ENCODE measurements at places on chromosomes 12 and 14.
A peak's percentile ranks its signal among the peaks of the same experiment; 100 is the strongest.

DNA sequence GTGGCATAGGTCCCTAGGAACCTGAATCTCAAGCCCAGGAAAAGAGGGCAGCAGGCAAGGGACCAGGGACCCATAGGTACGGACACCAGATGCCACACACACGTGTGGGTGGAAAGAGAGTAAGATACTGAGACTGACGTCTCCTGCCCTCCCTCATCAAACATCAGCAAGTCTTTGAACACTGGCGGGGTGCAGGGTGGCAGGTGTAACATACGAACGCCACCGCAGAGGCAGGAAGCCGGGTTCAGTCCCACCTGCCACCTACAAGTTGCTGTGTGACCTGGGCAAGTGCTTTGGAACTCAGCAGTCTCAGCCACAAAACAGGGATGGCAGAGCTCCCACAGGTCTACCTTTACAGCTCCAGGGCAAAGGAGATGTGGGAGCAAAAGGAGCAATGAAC is 11.1 kb downstream of the ACTN1 start:
- no peak for DNase-seq

DNA sequence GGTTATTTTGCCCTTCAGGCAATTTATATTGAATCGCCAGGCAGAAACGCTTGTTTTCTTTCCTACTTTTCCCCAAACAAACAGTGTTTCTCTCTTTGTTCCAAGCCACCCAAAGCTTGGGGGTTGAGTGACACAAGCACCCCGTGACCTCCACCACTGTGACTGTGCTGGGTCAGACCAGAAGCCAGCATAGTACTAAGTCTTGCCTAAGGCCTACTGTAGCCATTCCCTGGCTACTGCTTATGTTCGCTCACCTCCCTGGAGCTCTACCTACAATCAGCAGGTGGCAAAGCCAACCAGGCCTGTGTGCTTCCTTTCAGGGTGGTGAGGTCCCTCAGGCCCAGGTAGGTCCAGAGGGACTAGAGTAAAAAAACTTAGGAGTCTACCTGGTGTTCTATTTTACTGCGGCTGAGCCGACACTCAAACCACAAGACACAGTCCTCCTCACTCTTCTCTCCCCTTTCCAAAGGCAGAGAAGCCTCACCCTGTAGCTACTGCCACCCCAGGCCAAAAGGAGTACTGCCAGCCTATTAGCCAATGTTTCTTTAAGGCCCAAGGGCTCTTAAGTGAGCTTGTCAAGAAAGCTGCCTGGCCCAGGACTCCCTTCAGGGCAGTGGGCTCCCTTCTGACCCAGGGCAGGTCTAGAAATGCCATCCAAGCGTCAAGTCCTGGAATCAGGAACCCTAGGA is 411.8 kb upstream of the MIS18BP1 start:
- no peak for DNase-seq

DNA sequence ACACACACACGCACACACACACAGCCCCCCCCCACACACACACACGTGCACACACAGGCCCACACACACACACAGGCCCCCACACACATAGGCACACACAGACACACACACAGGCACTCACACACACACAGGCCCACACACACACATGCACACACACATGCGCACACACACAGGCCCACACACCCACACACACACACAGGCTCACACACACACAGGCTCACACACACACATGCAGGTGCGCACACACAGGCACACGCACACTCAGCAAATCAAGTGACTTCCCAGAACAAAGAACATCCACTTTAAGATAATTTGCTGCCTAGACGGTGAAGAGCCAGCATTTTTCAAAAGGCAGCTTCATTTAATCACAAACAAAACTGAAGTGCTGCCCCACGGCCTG is 78.5 kb upstream of the FBRSL1 start:
- no peak for DNase-seq

DNA sequence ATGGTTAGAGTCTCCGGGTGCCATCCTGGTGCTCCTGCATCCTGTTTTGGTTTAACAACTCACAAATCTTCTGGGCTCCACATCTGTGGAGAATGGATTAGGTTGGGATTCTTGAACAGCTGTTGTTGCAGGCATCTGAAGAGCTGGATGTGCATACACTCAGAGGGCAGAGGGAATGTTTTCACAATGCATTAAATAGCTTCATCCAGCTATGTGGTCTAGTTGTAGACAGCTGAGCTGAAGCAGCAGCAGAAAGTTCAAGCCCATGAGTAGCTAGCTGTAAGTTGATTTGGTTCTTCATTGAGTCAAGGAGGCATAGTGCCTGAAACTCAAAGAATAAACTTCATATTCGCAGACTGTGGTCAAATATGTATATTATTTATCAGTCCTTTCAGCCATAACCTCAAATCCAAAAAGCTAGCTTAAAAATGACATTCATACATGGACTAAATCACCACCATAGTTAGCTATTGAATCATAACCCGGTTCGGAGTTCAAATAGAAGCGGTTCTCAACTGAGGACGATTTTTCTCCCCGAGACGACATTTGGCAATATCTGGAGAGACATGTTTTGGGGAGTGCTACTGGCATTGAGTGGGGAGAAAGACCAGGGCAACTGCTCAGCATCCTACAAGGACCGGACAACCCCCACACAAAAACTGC is 858 bp upstream of the ANKRD13A start:
- peak; percentile 78 for DNase-seq

DNA sequence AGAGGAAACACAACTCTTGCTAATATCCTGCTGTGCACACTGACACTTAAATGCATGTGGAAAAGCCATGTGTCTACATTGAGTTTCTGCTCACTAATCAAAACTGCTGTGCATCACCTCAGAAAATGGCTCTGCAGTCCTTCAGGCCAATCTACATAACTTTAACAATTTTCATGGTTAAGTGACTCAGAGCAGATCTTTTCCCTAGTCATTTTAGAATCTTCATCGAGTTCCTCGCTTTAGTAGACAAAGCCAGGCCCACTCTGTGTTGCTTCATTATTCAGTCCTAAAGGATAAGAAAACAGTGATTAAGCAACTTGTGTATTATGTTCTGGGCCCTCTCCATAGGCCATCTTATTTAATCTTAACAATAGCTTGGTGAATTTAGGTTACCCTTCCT is 250.0 kb downstream of the KCNC2 start:
- no peak for DNase-seq

- DNase-seq = no peak
Observed at GRCh38 chr14:56875104-56875675, 64.9 kb upstream of the OTX2 start.

DNA sequence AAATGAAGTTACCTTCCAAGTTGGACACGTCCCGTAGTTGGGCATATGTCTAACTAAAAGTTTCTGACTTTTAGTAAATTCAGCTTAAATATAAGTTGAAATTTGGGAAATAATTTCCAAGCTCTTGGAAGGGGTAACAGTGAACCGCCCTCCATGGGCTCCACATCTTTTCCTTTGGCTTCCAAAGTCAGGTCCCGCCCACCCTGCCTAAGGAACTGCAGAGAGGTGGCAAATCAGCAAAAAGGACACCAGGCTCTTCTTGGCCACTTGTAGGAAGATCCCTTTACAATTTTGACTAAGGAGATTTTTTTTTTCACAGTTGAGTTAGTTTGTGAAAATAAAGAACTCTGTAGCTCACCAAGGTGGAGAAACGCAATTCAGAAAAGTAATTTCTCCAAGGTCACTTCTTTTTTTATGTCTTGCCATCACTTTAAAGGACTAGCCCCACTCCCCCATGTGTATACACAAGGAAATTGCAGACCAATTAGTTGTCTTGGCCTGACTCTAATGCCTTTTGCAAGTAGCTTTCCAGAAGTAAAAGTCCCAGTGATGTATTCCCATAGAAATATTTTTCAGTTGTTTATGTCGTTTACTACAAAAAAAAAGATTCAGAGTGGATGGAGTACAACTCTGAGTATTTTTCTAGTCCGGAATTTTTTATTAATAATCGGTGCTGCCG is 181.2 kb downstream of the PELI2 start:
- no peak for DNase-seq

DNA sequence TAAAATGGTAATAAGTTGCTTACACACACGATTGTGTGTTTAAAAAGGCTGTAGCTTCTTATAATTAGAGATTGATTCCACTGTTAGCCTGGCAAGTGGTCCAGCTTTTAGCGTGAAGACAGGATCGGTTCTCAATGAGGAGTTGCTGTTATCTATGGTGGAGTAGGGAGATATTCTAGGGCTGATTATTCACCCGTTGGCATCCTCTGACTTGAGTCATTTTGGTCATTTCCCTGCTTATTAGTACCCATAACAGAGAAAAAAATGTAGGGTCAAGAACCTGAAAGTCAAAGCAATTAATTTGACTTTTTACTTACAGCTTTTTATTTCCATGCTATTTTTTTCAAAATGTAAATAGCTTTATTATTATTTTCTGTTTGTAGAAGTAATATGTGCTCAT is 76.0 kb downstream of the KCNK13 start:
- DNase-seq = no peak

- no peak for DNase-seq
Observed at GRCh38 chr14:88079624-88080023, 74.7 kb downstream of the GPR65 start.

GRCh38 chr14:35352274-35353233 is 52.0 kb downstream of the NFKBIA start:
- DNase-seq = no peak

- DNase-seq = peak; percentile 79
Observed at GRCh38 chr12:76032043-76032981, 736 bp upstream of the PHLDA1 start.

- no peak for DNase-seq
Observed at GRCh38 chr12:111342376-111342775, 26.5 kb downstream of the PHETA1 start.

DNA sequence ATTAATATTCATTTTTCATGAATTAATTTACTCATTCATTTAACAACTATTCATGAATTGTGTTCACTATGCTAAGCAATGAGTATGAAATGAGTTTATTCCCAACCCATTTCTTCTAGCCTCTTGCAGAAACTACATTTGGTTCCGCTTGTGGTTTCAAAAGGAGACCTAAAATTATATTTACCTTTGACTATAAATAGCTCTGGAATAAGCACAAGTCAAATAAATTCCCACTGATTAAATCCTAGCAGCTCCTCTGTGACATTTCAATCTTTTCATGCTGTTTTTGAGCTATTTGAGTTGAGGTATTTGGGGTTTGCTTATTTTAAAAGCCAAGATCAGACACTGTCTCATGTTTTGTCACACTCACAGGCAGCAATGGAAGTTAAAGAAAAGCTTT is 46.9 kb downstream of the DUSP6 start:
- no peak for DNase-seq

- no peak for DNase-seq
Observed at GRCh38 chr12:132707241-132707640, 3.4 kb upstream of the PGAM5 start.

GRCh38 chr12:123056709-123057108 is 76.2 kb downstream of the ARL6IP4 start:
- no peak for DNase-seq

DNA sequence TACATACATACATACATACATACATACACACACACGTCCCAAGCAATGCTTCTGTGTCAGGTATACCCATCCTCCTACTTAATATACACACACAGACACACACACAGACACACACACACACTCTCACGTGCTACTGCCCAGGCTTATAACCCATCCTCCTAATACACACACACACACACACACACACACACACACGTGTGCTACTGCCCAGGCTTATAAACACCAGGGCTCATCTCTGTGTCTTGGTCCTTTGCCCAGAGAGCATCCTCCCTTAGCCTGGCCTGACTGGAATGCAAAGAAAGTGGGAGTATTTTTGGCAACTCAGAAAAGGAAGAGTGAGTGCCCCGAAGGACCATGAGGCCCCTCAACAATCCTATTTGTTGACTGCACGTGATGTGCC is 129.0 kb downstream of the RBM19 start:
- DNase-seq = peak; percentile 32

DNA sequence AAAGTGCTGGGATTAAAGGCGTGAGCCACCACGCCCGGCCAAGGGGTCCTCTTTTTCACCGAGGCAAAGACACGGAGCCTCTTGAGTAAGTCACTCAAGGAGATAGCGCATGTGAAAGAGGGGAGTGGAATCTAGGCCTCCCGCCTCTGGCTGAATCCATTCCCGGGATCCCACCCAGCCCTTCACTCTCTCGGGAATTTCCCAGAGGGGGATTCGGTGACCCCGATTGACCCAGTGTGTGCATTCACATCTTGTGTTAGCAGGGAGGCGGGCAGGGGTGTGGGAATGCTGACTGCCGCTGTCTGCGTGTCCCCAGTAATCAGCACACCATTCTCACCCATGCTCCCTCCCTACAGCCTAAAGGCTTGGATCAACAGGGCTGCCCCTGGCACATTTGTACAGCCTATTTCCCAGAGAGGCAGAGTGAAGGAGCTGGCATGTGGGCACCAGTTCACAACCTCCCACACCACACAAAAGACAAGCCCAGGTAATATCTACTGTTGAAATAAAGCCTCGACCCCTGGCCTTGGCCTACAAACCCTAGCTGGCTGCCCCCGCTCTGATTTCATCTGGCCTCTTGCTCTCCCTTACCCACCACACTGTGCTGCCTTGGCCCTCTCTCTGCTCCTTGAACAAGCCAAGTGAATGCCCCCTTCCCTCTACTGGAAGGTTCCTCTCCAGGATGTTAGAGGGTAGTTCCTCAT is 1.3 kb upstream of the LTBP2 start:
- no peak for DNase-seq

DNA sequence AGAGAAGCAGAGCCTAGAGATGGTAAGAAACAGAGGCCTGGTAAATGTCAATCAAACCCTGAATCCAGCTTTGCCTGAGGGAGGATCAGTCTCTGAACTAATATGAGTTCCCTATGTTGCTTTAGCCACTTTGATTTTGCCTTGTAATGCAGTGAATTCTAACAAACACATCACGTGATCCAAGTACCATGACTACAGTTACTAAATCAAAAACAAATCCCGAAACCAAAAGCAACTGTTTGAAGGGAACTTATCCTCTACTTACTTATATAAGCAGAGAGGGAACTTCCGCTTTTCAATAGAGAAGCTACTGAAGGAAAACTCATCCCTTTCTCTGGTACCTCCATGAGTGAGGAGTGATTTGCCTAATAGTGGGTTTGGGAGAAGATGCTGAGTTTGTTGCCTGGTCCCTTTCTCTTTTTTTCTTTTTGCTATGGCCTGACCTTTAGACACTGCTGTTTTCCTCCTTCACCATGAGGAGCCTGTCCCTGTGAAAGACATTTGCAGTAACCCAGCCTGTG is 7.7 kb upstream of the PPTC7 start:
- peak; percentile 79 for DNase-seq

DNA sequence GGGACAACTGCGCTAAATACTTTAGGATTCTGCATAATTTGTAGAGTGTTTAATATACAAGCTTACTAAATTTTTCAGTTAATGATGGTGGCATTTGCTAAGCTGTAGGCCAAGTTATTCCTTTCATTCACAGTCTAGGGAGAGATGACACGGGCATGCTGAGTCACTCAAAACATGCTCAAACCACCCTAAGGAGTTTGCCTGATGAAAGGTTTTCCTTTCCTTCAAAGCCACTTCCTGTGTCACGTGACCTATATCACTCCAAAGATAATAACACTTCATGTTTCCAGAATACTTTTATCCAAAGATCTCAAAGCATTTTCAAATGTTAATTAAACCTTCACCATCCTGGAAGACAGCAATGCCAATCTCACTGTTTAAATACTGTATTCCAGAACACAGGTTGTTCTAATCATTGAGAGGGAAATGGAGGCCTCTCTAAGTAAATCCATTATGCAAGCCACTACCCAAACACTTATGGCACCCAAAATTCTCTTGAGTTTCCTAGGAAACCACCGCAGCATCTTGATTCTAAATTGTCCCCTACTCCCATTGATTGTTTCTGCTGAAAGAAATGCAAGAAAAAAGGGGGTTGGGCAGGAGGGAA is 207.0 kb upstream of the CDKN3 start:
- DNase-seq = no peak

All from fibroblast of villous mesenchyme (primary cell).